A172 (cell line): ENCODE measurements at places on chromosomes 5 and 9. TPM values are rescaled to one million over a fixed set of nuclear protein-coding genes. Genes with fewer than 3 reads are reported as not detected.

GRCh38 chr9:124810663-124811355 is 33.9 kb downstream of the OLFML2A start:
- peak; percentile 98 for DNase-seq

Gene PTPN3
- total RNA-seq, result 7.8 and 10.3 TPM in 2 replicates

- no peak for DNase-seq
Measured at GRCh38 chr5:179149278-179149677, 89.1 kb downstream of the ZNF354C start.

DNA sequence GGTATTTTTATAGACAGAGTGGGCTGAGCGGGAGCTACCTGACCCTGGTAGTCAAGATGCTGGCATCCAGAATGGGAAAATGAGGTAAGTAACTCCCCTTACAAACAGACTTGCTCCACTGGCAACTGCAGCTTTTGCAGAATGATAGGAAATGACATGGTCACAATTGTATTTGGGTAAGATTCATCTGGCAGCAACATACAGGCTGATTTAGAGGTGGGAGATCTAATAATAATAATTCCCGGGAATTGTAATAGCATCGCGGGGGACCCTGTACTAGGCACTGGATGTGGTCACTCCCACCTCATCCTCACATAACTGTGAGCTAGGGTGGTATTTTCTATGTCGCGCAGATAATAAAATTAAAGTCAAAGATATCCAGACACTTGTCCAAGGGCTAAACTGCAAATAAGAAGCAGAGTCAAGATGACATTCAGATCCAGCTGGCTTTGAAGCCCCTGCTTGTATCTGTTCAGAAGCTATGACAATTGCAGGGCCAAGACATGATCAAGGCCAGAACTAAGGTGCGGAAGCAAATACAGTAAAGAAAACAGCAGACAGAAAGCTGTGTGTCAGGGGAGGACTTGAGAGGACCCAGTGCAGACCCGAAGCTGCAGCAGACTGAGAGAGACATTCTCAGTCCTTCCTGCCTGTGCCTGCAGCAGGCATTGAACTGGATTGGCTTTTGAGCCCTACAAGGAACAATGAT is 507.2 kb downstream of the BNC2 start:
- DNase-seq, result no peak

Gene MAPK9
- total RNA-seq, result 36.9 and 37.9 TPM in 2 replicates

Gene ANXA2R
- 8.0 and 9.4 TPM in 2 replicates for total RNA-seq

DNA sequence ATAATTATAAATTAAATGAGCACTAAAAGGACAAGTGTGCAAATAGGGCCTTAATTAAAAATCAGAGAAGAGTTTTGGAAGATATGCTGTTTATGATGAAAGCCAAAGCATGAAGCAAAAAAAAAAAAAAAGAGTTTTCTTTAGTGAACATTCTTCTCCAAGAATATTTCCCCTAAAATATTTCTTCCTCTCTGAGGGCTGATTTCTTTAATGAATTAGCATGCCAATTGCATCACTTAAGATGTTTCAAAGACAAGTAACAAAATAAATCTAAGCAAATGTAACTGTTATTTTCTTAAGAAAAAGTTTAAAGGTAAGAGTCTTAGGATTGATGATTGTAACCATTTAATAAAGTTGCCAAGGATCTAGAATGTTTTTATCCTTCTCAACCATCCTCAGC is 81.6 kb upstream of the MPDZ start:
- DNase-seq, result no peak

DNA sequence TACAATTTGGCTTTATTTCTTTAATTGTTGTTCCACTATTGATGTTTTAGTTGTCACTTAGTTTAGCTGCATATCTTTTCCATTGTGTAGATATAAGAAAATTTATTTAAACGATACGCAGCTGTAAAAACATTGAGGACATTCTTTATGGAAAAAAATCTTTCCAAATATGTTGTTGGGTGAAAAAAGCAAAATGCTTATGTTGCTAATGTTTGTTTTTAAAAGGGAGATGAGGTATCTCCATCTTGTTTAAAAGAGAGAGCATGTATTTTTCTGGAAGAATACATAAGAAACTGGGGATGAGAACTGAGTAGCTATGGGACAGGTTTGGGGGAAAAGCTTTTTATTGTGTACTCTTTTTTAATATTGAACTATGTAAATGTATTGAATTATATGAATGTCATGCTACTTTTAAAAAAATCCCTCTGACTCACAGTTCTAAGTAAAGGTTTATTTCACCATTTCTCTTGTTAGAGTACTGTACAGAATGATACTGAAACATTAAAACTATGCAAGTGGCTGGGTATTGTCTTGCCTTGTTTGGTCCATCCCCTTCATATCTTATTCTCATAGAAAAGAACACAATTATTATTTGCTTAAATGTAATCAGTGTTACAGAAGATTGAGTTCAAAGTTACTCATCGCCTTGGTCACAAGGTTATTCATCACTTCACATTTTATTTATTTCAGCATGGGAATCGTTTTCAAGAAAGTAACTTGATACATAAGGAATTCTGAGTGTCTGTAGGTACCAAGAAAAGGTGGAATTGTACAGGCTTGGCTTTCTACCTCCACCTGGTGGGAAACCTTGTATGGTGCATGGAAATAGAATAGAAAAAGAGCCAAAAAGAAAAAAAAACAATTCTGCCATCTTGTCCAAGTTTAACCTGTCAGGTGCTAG is 85.8 kb downstream of the RIC1 start:
- peak; percentile 16 for DNase-seq

Gene NTRK2
- total RNA-seq, result not detected in 2 replicates

GRCh38 chr9:137515338-137515724 is 34.9 kb downstream of the PNPLA7 start:
- no peak for DNase-seq

DNA sequence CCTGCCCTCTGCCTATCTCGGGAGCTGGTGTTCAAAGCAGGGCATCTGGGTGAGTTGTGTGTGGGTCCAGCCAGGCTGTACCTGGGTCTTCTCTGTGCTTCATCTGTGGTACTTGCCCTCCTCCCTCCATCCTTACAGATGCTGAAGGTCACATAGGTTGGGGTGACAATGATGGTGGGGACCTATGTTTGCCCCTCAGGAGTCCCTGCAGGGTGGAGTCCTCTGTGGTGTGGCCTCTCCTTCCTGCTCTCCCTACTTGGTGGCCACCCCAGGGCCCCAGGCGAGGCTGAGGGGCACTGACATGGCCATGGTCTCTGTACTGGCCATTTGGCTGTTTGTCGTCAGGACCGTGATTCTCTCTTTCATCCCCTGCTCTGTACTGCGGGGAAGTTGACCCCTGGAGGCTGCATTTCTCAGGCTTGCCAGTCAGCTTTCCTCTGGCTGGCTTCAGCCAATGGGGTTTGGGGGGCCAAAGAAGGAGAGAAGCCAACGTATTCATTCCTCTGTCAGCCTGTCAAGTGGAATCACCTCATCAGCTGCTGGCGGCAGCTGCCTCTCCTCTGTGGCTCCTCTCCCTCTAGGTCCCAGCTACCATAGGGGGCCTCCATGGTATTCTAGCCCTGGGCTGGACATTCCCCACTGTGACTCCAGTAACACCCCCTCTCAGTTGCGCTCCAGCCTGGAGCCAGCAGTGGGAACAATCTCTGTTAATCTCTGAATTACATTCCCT is 4.6 kb downstream of the DCANP1 start:
- DNase-seq, result no peak

Gene BTNL8
- 0.71 TPM in 1 of 2 replicates, not detected in the other for total RNA-seq
